ENCODE measurements at places on chromosomes 12 and 14.
A peak's percentile ranks its signal among the peaks of the same experiment; 100 is the strongest.

DNA sequence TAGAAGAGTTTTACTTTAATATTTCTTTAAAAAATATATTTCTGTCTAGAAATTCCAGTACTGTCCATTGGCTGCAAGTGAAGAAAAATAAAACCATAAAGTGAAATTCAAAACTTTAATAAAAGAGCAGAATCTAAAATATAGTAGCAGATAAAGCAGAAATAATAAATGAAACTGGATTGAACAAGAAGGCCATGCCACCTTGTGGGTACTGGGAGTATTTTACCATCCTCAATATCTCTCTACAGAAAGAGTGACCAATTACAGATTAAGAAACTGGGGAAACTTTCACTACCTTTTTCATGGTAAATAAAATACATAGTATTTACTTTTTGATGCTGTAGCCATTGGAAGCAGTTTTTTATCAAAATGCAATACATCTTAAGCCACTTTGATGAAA, 220.5 kb downstream of the BCAT1 start:
- no peak for DNase-seq

- no peak for DNase-seq
Observed at GRCh38 chr12:4421590-4422031, 24.0 kb downstream of the FGF6 start.

DNA sequence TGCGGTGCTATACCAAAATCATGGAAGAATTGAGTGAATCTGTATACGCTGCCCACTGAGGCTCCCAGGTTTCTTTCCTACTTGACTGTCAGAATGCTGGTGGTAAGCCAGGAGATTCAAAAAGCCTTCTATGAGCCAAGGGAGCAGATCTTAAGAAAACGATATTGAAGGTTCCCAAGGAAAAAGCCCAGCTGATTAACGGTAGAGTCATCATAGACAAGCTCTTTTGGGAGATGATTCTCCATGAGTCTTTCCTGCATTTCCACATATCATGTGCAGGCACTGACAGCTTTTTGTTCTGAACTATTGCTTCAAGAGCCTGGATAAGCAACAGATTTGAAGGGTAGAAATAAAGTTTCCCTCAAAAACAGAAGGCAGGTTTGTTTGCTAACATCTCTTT, 17.5 kb downstream of the SLC35F4 start:
- DNase-seq = no peak

- DNase-seq = peak; percentile 60
Observed at GRCh38 chr12:52221912-52222457, 11.1 kb upstream of the KRT7 start.

GRCh38 chr14:56379956-56380355, 199.6 kb upstream of the TMEM260 start:
- DNase-seq = no peak

DNA sequence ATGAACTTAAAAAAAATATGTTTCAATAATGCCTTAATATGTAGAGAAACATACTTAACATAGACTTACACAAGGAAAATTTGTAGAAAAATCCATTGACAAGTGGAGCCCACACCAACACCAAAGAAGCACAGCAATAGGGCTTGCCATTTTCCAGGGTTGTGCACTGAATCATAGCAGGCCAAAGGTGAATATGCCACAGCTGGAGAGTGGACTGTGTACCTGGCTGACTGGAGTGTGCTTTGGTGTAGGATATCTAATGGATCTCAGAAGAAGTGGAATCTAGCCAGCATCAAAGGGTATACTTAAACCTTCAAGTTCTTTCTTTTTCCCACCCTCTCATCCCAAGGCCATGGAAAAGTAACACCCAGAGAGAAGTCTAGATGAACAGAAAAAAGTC, 4.8 kb downstream of the RPL10L start:
- no peak for DNase-seq

DNA sequence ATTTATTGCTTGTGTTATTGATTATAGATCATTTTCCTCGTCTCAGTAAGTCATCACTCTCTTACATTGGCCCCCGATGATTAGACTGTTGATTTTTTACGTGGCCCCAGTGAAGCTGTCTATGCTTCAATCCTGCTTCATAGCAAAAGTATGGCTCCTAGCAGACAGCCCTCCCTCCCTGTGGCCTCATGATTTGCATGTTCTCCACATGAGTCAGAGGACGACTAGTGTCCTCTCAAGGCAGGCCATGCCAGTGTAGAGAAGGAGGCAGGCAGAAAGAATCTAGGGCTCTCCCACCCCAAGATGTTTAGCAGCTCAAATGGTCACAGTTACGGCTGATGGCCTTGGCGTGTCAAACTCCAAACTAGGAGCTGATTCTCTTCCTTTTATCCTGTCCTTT, 59.6 kb downstream of the FIGNL2 start:
- no peak for DNase-seq

DNA sequence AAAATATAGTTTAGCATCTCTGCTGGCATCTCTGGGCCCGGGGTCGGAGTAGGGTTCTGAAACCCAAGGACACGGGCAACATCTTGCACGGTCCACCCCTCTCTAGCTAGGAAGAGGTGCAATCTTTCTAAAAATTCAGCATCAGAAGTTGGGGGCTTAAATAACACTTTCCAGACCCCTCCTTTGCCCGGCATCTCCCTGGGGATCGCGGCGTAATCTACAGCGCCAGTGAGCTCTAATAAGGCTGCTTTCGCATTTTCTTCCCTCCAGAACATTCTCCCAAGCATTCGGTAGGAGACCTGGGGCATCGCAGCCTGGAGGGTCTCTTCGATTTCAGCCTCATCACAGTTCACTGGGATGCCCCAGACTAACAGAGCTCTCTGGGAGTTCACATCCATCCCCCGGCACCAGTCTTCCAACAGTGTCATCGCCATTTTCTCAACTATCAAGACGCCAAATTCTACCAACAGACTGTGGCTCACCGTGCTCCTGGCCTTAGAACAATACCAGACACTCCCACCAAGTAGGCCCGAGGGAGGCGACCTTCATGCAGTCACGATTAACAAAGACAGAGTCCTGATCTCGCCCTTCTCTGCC, 880 bp downstream of the PNMA1 start:
- no peak for DNase-seq

DNA sequence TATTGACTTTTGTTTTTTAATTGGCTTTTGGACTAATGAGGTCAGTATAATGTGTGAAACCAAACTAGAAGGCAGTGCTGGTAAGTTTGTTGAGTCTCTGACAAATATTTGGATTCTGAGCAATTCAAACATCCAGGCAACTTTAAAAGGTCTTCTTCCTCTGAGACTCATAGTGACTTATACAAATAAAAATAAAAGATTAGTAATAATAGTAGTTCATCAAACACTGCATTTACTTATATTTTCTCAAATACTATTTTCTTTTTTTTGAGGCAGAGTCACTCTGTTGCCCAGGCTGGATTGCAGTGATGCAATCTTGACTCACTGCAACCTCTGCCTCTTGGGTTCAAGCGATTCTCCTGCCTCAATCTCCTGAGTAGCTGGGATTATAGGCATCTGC, 337.9 kb downstream of the DAD1 start:
- no peak for DNase-seq

DNA sequence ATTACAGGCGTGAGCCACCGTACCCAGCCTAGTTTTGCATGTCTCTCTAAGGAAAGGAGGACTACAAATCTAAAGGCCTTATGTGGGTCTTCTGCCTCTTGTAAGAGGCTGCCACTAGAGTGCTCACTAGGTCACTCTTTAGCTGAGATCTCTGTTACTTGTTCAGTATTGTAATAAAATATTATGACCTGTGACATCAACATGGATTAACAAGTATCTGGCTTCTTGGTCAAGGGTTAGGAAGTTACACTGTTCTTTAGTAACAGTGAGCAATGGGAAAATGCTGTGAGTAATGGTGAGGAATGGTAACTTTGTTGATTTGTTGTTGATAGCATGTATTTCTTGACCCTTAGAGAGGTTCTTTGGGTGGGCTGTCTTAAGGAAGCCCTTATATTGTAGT, 50.5 kb downstream of the ERC1 start:
- no peak for DNase-seq

DNA sequence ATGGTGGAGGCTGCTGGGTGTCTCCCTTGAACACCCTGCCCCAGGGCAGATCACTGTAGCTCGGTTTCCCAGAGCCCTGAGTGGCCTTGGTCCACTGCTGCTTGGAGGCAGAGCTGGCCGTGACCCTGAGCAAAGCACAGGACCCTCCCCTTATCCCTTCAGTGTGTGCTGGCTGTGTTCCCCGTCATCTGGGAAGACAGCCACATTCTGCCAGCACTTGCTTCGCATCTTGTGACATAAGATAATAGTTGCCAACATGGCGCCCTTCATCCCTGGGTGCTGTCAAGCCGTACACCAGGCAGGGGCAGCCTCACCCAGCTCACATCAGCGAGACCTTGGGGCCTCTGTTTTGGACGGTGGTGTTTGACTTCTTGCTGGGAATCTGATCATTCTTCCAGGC, 12.1 kb upstream of the ALDH2 start:
- DNase-seq = no peak

DNA sequence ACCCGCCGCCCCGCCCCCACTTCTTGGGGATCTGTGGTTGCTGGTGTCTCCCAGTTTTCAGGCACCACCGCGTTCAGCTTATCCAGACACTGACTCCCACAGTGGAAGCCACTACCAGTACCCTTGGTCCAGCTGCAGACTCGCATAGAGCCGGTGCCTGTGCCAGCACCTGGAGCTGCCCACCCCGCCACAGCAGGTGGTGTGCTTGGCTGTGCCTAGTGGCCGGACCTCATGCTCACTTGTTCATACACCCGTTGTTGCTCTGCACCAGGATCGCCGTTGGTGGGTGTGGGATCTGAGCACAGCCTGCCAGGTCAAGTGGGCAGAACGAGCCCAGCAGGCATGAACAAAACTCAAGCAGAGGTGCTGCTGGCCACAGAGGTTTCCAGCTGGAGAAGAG, 673.2 kb downstream of the RERGL start:
- DNase-seq = no peak

- no peak for DNase-seq
Observed at GRCh38 chr14:55665067-55665675, 85.2 kb downstream of the KTN1 start.

DNA sequence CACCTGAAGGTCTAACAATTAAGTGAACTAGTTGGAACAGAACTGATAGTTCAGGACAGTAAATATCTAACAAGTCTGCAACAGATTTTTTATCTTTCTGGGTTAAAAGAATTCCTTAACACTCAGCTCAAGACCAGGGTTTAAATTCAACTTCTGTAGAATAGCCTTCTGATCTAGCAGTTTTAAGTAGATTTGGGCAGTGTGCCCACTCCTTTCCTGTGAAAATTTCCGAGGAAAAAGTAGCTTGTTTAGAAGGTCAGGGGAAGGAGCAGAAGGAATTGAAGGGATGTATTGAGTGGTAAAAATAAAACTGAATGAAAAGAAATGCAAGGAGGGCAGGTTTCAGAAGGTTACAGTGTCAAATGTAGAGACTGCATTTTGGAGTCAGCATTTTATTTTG, 45.8 kb downstream of the ATL1 start:
- DNase-seq = no peak

DNA sequence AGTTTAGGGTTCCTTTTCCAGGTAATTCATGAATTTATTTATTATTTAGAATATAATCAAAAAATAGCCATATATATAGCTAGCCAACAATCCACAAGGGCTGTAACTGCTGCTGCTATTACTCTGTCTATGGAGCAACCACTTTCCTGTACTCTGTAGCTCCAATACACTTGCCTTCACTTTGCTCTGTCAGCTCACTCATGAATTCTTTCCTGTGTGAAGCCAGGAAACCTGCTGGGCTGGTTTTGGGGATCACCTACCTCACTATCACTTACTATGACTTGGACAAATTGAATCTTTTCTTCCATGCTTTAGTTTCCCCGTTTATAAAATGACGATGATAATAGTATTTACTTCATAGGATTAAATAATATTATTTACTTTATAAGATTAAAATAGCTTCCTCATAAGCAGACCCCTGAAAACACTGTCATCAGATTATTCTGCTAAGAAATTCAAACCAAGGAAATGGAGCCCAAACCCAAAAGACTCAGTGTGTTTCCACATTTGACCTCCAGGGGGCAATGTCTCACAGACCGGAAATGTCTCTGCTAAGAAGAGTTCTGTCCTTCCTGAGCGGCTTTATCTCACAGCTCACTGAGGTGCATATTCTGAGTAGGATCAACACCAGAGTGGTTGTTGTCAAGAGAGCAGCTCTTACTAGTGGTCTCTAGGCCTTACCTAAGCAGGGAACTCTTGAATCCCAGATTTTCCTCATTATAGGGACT, 457.1 kb downstream of the DAD1 start:
- no peak for DNase-seq

- peak; percentile 75 for DNase-seq
Observed at GRCh38 chr14:104135121-104135903, 3.1 kb upstream of the KIF26A start.

DNA sequence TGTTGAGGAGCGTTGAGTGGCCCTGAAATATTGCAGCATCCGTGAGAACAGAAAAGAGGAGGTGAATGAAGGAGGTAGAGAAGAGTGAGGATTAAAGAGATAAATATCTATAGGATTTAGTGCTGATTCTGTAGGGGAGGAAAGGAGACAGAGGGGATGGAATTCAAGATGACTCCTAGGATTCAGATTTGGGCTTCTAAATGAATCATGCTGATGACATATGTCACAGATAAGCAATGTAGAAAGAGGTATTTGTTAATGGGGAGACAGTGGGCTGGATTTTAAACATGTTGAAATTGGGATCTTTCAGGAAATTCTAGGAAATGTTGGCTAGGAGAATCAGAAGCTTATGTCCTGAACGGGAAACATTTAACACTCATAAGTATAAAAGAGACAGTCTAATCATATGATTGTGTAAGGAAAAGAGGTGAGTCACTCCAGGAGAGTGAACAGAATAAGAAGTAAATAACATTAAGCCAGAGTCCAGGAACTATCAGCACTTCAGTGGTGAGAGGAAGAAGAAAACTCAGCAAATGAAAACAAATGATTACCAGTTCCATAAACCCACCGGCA, 58.1 kb upstream of the DIO2 start:
- DNase-seq = no peak

DNA sequence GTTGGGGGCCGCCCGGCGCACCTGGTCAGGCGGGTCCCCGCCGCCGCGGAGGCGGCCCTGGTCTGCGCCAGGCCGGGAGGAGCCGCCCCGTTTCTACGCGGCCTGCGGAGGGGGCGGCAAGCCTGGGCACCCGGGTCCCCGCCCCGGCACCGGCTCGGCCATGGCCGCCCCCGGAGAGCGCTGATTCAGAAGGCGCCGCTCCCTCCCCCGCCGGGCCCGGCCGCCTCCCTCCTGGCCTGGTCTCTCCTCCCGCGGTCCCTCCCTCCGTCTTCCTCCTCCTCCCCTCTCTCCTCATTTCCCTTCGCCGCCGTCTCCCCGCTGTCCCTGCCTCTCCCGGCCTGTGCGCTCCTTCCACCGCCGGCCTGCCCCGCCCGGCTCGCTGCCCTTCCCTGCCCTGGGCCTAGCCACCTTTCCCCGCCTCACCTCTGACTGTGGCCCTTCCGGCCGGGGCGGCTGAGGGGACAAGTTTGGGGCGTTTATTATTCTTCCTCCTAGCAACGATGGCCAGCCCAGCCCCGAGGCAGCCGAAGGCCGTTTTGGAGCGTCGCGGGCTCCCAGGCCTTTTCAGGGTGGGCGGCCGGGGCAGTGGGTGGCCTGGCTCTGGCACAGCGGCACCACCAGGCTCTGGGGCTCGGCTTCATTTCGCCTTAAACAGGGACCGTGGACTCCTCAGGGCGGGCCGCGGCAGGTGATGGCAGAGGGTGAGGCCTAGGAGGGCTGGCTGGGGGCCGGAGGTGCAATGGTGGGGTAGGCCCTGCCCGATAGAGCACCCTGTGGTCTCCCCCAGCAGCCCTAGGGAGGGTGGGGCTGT, 768 bp downstream of the CEP170B start:
- DNase-seq = peak; percentile 85

- no peak for DNase-seq
Observed at GRCh38 chr12:7951671-7952070, 15.7 kb upstream of the SLC2A3 start.
